RCC 7860 (cell line): ENCODE measurements at places on chromosomes 16 and 17.

DNA sequence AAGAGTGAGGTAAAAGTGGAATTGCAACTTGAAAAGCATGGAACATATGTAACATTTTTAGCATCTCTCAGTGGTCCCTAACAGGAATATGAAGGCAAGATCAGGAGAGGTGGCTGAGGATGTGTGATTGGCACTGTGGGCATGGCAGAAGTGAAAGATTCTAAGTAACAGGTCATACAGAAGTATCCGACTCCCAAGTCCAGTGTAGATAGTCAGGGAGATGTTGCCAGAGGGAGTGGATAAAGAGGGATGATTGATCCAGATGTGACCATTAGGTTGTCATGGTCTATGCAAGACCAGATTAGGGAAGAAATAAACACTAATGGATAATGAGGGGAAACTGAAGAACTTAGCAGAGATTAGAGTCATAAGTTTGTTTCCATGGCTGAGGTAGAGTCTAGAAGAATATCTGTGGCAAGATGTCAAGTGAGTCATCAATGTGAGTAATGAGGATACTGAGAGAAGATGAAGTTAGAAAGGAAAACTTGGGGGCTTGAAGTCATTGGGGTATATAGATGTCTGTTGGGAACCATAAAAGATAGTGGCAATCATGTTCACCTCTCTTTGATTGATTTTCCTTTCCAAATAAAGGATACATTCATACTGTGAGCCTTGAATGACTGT lies 23.9 kb upstream of the CAPNS2 start:
- peak; percentile 54 for DNase-seq

- DNase-seq, result peak; percentile 80
These were observed 30.8 kb downstream of the USP10 start for GRCh38 chr16:84730406-84731106.

DNA sequence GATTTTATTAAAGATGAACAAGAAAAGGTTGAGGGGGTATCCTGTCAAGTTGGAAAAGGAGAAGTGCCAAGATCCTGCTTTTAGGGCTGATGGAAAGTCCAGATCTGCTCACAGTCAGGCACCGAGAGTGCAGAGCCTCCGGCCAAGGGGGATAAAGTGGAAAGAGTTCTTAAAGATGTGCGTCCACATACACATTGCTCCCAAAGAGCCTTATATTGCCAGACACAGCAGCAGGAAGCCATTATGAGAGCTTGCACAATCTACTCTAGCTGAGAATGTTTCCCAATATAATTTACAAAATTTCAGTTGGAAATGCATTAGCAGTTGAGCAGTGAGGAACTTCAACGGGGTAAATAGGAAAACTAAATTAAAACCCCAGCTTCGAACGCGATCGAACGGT lies 95.6 kb downstream of the SALL1 start:
- DNase-seq, result no peak

DNA sequence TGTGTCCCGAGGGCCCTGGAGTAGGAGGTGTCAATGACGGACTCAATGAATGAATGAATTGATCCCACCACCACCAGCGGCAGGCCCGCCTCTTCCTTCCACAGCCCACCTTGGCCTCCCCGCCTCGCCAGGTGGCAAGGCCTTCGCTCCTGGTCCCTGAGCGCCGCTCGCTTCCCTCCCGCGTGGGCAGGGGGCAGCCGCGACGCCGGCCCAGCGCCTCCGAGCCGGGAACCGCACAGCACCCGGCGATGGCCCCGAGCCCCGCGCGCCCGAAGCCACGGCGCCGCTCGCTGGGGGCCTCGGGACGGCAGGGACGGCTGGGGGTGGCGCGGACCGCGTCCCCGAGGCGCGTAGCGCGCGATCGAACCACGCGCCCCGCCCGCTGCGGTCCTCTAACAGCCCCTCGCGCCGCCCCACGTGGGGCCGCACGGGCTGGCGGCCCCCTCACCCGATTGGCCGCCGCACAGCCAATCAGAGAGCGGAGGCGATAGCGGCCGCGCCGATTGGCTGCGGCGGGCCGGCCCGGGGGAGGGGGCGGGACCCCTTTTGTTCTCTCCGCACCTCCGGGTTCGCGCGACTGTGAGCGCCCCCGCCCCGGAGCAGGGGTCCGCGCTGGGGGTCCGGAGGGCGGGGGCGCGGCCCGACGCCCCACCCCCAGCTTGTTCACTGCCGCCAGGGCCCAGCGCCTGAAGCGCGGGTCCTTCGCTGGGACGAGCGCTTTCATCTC lies 31.4 kb downstream of the ACTG1 start:
- DNase-seq, result no peak

- DNase-seq, result no peak
These were observed 33.2 kb upstream of the C1QL1 start for GRCh38 chr17:45001310-45001709.

DNA sequence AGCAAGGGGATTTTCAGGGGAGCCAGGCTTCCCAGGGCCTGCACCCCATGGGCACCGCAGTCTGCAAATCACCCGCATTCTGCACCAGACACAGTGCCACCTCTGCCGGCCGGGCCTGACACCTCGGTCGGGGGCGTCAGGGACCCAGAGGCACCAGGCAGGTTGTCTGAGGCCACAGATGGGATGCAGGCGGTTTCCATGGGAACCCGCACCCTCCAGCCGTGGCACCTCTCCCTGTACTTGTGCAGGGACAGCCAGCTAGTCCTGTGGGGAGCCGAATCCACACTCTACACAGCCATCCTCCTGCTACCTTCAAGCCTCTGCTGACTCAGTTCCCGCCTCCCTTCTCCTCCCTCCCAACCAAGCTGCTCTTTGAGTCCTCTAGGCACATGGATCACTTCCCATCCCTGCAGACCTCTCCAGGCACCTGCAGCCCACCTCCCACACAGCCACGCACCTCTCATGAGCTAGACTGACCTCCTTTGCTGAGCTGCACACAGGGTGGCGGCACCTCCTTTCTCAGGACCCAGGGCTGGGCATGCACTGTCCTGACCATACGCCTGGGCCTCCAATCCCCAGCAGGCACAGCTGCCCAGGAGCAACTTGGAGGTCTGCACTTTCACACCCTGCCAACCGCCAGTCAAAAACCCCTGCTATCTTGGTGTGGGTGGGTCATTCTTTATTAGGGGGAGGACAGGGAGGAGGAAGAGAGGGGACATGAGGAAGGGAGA lies 119.5 kb downstream of the C16orf78 start:
- no peak for DNase-seq
